ENCODE measurements at places on chromosomes 11 and 22.

GRCh38 chr22:40121461-40121860 is 56.3 kb upstream of the TNRC6B start:
- no peak for DNase-seq

DNA sequence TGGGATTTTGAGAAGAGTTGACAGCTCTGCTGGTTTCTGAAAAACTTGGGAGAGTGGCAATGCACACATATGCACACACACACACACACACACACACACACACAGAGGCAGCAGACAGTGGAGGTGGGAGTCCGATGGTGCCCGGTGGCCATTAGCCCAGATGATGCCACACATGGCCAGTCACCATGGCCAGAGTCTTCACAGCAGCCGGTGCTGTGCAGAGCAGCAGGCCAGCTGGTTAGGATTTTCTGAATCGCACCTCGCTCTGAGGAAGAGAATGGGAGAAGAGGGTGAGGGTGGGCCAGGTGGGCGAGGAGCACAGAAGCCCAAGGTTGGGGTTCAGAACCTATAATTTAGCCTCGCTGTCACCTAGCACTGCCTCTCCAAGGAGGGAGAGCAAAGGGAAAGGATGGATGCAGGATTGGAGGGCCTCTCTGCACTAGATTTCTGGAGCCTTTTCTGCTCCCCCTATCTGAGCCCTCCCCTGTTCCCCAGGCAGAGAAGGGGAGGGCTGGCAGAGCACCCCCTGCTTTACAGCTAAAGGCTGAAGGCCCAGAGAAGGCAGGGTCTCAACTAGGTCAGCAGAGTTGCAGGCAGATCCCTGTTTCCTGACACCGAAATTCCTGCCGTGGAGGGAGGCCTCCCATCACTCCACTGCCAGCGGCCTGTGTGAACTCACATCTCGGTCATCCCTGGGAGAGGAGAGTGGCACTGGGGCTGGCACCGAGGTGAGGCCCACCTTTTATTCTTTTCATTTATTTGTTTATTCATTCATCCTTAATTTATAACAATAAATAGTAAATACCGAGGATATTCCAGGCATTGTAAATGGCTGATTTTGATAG is 25.8 kb upstream of the FXYD6 start:
- DNase-seq: no peak

- no peak for DNase-seq
Measured at GRCh38 chr11:92473736-92474135, 249.1 kb downstream of the FAT3 start.

GRCh38 chr22:27474711-27475547 is 326.6 kb downstream of the MN1 start:
- no peak for DNase-seq

DNA sequence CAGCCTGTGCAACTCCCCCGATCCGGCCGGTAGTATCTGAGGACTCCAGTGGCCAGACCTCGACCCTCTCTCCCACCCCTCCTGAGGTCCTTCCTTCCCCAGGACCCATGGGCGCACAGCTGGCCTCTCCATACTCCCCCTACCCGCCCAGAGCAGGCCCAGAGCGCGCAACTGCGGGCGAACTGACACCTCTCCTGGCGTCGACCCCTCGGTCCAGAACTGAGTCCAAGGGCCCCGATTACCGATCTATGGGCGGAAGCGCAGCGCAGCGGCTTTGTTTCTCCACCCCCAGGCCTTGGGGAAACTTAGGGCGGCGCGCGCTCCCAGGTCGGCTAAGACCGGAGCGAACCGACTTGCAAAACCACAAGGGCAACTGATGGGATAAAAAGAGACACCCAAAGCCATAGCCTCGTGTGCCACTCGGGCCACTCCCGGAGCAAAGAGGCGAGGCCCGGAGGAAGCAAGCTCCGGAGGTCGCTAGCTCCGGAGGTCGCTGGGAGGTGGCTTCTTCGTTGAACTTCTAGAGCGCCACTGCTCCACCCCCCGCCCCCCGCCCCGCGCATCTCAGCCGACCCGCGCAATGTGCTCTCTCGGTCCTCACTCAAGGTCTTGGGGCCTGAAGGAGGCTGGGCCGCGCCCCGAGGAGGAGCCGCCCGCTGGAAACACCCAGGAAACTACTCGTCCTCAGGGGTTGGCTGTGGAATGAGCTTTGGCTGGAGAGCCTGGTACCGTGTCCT is 9.8 kb upstream of the ALX4 start:
- no peak for DNase-seq
